ENCODE measurements at places on chromosomes 13 and 19.

- DNase-seq = no peak
Observed at GRCh38 chr19:4007836-4008539, 452 bp downstream of the PIAS4 start.

DNA sequence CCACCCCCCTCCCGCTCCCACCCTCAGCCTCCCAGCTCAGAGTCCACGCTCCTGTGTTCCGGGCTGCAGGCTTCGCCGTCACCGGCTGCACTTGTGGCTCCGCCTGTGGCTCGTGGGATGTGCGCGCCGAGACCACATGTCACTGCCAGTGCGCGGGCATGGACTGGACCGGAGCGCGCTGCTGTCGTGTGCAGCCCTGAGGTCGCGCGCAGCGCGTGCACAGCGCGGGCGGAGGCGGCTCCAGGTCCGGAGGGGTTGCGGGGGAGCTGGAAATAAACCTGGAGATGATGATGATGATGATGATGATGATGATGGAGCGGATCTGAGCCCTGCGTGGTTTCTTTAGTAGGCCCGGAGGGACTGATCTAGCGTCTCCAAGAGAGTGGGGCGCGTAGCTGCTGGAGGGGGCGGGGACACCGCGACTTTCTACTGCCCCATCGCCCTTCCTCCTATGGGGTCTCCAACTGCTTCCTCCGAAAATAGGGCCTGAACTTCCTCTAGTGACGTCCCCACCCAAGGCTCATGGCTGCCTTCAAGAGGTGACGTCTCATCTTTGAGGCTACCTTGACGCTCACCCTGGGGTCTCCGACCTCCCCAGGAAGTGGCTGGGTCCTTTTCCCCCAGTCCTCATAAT is 1.4 kb downstream of the RETN start:
- DNase-seq = no peak

DNA sequence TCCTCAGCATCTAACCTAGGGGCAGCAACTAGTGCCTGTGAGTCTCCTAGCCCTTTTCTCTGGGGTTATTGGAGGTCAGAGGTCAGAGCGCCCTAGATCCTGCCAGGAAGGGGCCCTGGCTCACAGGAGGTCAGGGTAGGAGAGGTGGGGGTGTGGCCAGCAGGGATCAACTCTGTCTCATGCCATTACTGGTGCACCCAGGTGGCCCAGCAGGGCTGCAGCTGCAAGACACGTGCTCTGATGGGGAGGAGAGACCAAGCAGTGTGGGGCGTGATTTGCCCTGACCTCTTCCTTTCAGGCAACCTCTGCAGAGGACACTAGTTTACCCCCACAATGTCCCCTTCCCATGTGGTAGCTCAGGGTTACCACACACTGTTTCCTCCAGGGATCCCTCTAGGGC is 73.3 kb upstream of the ZNF30 start:
- DNase-seq = no peak

GRCh38 chr13:33722216-33722915 is 95.6 kb upstream of the RFC3 start:
- no peak for DNase-seq

DNA sequence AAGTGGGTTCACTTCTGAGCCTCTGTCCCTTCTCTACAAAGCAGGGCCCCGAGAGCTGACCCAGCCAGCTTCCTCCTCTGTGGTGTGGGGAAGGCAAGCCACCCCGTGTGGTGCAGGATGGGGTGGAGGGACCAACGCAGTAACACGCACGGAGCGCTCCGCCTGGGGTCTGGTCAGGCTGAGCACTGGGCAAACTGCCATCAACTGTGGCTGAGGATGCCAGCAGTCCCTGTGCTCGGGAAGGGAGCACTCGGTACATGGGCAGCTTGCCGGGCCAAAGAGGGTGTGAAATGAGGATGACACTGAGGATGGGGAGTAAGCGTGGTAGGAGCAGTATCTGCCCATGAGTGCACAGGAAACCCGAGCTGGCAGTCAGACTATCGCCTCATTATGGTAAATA is 7.6 kb upstream of the GMIP start:
- no peak for DNase-seq

GRCh38 chr13:45592758-45593157 is 22.8 kb downstream of the ERICH6B start:
- peak; percentile 31 for DNase-seq

DNA sequence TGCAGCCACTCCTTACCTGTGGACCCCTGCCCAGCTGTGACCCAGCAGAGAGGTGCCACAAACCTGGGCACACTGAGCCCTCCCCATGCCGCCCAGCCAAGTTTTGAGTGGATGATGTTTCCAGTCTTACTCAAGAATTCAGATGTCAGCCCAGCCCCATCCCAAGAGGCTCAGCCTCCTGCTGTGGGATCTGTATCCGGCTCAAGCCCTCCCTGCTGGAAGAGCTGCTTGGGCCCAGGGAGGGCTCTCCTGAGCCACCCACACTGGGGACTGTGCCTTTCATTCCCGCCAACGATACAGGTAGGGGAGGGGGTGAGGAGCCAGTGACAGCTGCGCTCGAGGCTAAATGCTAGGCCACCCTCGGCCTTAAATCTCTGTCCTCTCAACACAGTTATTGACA is 5.9 kb upstream of the SLC7A9 start:
- no peak for DNase-seq

DNA sequence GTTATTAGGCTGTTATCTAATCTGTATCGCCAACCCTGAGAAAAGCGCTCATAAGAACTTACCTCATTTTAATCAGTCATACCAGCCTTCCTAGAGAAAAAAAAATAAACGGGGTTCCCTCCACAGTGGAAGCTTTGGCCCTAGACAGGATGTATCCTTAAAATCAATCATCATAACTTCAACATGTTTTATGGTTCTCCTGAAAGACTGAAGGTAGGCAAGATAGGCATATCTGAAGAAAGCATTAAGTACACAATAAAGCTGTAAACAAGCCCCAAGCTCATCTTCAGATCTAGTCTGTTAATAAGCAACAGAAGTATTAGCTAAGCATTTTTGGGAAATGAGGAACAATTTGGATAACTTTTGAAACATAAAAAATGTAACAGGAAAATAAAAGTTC is 18.7 kb upstream of the SERP2 start:
- DNase-seq = no peak

DNA sequence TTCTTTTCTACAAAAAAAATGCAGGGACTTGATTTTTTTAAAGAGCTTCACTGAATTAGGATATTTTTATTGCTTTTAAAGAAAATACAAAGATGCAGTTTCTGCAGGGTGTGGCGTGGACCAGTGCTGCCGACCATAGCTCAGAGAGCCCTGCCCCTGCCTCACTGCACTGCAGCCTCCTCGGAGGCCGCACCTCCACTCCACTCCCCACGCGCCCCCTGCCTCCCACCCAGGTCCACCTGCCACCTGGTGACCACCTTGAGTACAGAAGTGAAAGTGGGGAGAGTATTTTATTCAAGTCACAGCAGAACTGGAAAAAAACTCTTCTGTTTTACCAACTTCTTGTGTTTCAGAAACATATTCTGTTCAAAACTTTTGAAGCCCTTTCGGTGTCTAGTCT is 7.9 kb upstream of the F7 start:
- DNase-seq = no peak

DNA sequence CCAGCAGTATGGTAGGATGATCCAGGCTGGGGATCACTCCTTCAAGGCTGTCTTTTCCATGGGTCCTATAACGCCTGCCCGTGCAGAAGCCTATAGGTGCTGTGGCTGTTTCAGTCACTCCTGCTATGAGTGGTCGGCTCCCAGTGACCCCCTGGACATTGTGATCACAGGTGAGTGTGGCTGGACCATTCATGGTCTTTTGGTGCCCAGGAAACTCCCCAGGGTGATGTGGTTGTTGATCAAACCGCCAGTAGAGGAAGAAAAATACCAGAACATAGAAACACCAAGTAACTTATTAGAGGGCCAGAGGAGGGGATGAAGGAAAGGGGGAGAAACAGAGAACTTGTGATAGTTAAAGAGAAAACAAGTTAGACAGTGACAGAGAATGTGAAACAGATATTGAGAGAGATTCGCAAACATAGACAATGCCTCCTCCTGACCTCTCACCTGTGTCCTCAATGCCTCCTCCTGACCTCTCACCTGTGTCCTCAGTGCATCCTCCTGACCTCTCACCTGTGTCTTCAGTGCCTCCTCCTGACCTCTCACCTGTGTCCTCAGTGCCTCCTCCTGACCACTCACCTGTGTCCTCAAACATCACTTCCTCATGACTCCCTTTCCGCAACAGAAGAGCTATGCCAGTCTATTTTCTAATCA is 19.4 kb downstream of the LAIR2 start:
- no peak for DNase-seq

DNA sequence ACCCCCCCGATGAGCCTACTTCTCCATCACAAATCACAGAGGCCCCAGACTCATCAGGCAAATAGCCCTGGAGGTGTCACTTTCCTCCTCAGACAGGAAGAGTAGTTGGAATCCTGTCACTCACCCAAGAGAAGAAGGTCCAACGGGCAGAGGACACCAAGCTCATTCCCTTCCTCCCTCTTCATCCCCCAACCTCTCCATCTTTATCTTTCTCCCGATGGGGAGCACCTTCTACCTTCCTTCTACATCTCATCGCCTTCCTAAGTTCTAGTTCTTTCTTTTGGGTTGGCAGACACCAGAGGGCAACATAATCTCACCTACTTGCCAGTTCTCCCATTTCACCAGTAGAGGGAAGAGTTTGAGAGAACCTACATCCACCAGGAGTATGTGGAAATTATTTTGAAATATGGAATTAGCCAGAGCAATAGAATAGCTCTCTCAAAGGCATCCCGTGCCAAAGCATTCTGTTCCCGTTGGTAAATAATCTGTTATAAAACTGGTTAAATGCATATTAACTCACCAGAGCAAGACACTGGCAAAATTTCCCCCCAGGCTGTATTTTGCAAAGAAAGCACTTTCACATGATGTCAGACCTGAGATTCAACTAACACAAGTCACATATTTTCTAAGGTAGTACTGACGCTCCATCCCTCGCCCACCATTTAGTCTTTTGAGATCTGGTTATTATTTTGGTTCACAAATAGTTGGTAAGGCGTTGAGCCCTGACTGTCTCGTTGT is 55.0 kb downstream of the ZIC5 start:
- peak; percentile 80 for DNase-seq

- no peak for DNase-seq
Observed at GRCh38 chr19:49421039-49421877, 2.0 kb downstream of the PTH2 start.

DNA sequence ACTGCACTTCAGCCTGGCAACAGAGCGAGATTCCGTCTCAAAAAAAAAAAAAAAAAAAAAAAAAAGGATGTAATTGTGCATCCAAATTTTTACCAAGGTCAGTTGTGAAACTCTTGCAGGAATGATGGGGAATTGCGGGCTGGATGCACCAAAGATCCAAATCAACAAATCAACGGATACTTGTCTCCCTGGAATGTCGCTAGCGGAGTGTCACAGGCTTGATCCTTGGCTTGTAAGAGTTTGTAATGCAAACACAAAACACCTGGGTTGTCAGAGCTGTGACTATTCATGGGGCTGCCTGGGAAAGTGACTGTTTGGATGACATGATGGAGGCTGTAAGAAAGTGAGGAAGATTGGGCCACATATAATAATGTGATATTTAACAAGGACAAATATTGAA is 4.2 kb downstream of the KANK3 start:
- no peak for DNase-seq

GRCh38 chr13:27194895-27195764 is 23.5 kb upstream of the USP12 start:
- DNase-seq = no peak

- peak; percentile 46 for DNase-seq
Observed at GRCh38 chr19:42081584-42082203, 5.7 kb downstream of the ZNF574 start.

GRCh38 chr19:3479177-3479833 is 1.0 kb downstream of the SMIM24 start:
- DNase-seq = peak; percentile 69

- DNase-seq = no peak
Observed at GRCh38 chr13:43985422-43986072, 105.8 kb downstream of the LACC1 start.

DNA sequence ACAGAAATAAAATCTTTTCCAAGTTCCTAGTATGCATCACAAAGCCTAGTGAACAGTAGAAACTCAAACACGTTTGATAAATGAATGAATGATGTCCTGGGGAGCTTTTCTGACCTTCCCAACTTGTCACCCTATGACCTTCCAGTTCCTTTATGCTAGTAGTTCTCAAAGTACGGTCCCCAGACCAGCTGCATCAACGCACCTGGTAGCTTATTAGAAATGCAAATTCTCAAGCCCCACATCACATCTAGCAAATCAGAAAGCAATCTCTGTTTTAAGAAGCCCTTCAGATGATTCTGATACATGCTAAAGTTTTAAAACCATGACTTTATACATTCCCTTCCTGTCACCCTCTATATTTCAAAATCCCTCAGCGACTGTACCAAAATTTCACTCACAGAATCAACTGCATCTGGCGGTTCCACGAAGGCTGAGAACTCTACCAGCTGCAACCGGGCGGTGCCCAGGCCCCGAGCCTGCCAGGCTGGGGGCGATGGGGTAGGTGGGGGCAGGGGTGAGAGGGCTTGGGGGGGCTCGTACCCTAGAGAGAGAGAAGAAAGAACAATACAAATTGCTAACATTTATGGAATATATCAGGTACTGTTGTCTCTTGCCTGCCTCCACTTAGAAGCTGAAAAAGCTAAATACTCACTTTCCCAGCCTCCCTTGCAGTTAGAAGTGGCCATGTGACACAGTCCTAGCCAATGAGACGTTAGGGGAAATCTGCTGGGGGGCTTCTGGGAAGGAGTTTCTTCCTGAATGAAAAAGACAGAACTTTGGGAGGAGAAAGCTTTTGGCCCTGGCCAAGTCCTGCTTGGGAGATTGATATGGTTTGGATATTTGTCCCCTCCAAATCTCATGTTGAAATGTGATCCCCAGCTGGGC is 13.3 kb downstream of the CD37 start:
- no peak for DNase-seq

DNA sequence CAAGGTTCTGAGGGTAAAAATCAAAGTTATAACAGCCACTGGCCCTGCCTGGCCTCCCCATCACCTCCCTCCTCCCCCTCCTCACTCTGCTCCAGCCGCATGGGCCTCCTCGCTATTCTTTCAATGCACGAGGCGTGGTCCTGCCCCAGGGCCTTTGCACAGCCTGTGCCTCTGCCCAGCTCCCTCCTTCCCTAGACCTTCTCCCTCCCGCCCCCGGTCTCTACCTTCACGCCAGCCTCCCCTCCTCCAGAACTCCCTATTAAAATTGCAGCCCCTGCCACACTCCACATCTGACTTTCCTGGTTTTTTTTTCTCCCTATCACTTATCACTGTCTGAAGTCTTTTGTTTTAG is 3.3 kb downstream of the RAX2 start:
- DNase-seq = no peak

- no peak for DNase-seq
Observed at GRCh38 chr19:38979812-38980211, 4.3 kb upstream of the FBXO17 start.

GRCh38 chr13:68028701-68029100 is 798.6 kb upstream of the PCDH9 start:
- no peak for DNase-seq

GRCh38 chr13:76552041-76552772 is 334.0 kb downstream of the KCTD12 start:
- DNase-seq = no peak

GRCh38 chr13:61214551-61214950 is 201.1 kb downstream of the PCDH20 start:
- DNase-seq = no peak

Measured in GM10248 (cell line).